ENCODE measurements at places on chromosomes 2 and 18.

- no peak for DNase-seq
Observed at GRCh38 chr2:19841918-19842693, 59.7 kb downstream of the TTC32 start.

DNA sequence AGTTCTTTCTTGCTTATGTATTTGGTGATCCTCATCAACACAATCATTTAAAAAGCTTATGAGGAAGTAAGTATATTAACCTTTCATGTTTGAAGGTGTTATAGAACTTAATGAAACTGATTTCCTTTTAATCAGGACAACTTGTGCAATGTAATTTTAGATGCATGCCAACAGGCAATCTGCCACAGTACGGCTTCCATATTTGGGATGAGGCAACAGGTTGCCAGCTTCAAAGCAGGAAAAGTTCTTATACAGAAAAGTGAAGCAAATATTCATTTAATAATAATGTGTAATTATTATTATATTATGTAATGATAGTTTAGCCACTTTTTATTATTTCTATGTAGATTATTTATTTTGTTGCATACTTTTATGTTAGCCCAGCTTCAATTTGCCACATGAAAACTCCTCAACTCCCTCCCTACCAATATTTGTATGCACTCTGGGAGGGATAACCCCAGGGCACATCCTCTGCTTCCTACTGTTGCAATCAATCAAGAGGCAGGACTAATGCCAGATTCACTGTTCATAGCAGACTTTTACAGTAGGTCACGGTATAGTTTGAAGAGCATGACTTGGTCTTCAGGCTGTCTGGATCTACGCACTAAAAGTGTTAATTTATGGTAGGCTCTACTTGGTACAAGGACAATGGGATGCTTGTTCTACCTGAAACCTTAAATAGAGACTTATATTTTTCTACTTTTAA is 277.2 kb downstream of the AGPS start:
- no peak for DNase-seq

GRCh38 chr2:71659868-71660518 is 206.6 kb downstream of the DYSF start:
- DNase-seq = no peak

- no peak for DNase-seq
Observed at GRCh38 chr2:35591886-35592285, 763.7 kb upstream of the CRIM1 start.

GRCh38 chr2:136362676-136363390 is 244.9 kb upstream of the CXCR4 start:
- DNase-seq = peak; percentile 19

- DNase-seq = no peak
Observed at GRCh38 chr2:45469314-45470099, 141.6 kb downstream of the SRBD1 start.

DNA sequence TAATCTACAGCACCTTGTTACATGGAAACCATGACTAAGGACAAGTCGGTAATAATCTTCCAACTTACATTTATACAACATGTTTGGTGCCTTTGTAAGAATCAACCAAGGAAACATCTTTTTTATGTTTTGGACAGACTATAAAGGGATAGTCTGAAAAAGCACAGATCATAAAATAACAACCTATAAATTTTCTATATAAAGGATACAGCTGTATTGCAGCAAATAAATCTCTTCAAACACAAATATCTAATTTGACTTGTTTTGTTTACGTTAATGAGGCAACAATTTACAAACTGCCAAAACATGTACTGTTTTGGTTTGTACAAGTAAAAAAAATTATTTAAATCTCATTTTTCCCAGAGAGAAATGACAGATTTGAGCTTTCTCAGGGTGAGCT is 92.5 kb downstream of the SRBD1 start:
- DNase-seq = no peak

DNA sequence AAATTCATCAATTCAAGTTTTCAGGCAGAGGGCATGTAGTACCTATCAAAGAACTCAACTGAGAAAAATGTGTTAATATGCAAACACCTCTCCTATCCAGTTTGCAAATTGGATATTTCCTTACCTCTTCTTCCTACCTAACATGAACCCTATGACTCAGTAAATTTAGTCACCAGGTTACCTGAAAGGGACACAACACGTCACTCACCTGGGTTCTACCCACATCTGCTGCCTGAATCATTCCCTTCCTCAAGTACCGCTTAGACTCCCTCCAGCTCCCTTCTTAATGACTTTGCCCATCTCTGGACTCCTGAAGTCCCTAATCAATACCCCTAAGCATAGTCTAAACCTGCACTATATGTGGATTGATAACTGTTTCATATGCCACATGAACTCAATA is 10.4 kb downstream of the ANKRD44 start:
- no peak for DNase-seq

GRCh38 chr18:33596178-33596854 is 18.3 kb downstream of the ASXL3 start:
- no peak for DNase-seq

DNA sequence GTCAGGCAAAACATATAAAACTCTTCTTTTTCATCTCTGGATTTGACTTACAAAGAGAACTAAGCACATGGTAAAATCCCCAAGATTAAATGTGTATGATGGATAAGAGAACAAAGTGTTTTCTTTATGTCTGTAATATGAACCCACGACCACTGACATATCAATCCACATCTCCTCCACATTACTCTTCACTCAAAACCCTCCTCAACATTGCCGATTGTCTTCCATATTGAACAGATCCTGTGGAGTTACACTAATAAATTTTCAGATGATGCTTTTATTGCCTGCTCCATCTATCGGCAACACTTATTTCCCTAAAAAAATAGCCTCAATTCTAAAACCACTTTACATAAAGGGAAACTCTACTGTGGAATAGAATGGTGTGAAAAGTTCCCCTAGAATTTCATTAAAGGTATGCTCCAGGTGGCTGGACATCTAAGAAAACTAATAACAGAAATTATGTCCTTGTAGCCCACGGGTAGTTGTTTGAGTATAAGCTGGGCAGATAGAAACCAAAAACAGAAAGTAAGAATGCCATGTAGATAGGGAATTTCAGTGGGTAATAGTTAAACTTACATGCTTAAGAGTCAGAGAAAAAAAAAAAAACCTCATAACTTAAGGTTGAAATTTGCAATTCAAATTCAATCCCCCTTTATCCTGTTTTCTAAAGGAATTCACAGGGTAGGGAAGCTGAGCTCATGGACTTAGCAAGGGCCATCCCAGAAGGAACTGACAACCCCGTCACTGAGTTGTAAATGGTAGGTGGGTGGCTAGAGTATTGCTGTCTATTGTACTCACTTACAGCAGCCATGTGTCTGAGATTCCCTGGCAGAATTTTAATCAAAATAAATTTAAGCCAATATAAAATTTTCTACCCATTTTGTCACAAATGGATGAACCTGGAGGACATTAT is 305.4 kb upstream of the LYPD1 start:
- DNase-seq = no peak

DNA sequence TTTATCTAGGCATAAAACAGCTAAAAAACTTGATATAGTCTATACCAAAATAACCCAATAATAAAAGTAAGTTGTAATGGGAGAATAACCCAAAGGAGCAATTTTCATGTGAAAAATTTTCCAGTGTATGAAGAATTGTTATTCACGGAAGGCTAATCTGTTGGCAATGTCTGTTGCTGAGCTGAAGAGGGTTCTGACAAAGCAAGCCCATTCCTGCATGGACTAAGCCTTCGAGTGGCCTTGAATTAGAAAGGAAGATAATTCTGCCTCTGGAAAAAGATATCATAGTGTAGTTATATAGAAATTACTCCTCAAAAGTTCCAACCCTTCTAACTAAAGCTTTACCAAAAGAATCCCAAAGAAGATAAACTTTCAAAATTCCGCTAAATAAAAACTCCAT is 101.5 kb downstream of the MAP2 start:
- DNase-seq = no peak

- DNase-seq = no peak
Observed at GRCh38 chr2:71512386-71512785, 59.0 kb downstream of the DYSF start.

GRCh38 chr2:38527338-38528007 is 75.3 kb downstream of the HNRNPLL start:
- DNase-seq = no peak

All from GM12892 (cell line).